ENCODE measurements at places on chromosomes 11 and 22.
A peak's percentile ranks its signal among the peaks of the same experiment; 100 is the strongest.

- DNase-seq = no peak
Measured at GRCh38 chr11:61345170-61345610, 12.2 kb downstream of the TKFC start.

GRCh38 chr11:94563848-94564467, 3.2 kb upstream of the PIWIL4 start:
- DNase-seq = no peak

- no peak for DNase-seq
Measured at GRCh38 chr11:7840578-7840977, 43.8 kb upstream of the OR5P2 start.

GRCh38 chr11:64204464-64204989, 2.0 kb upstream of the FERMT3 start:
- peak; percentile 95 for DNase-seq

DNA sequence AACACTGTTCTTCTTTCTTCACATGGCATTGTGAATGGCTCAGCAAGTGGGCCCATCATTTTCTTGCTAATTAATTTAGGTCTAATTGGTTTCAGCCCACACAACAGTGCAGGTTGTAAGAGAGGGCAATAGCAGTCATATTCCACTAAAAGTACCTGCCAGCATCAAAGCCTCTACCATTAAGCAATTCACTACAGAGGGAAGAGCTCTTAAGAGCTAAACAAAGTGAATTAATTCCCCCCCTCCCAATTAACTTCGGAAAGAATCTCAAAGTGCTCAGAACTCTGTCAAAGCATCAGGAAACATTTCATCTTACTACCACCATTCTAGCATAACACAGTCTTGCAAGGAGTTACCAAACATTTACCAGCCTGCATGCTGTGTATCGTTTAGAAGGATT, 133.9 kb upstream of the UBASH3B start:
- DNase-seq = no peak

DNA sequence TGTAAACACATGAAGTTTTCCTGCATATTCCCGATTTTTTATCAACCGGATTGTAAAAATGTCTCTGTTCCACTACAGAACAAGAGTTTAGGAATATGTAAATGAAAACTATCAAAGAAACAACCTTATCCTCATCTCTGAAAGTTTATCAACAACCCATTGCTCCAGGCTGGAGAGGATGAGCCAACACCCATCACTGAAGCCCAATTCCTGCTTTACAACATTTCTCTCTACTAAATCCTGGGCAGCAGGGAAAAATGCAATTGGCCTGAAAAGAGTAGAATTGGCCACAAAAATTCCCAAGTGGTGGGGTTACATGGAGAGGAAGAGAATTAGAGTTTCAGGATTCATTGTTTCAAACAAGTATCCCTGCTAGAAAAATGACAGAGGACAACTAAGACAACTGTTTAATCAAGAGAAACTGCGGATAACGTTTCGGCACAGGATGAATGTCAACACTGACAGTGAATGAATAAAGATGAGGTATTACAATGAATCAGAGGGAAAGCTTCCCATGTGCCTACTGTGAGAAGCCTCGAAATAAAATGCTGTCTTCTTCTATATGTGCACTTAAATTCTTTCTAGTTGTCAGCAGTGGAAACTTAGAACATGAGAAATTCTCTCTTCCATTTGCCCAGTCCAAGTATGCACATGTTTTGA, 317.3 kb upstream of the ANO3 start:
- no peak for DNase-seq

- peak; percentile 20 for DNase-seq
Measured at GRCh38 chr11:58286249-58286648, 18.2 kb upstream of the OR10W1 start.

DNA sequence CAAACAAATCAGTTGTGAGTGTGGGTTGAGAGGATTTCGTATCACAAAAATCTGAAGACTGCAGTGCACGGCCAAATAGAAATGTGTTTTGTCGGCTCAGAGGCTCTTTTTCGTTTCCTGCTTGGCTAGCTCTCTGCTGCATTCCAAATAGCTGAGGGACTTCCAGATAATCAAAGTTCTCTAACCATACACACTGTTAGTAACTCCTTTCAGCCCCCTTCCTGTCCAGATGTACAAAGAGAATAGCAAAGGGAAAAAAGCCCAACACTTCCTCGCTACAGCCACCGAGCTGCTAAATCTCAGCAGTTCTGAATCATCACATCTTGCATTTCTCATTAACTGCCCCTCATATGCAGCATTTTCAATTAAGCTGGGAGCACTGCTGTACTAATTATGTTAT, 203.1 kb downstream of the TENM4 start:
- DNase-seq = no peak

GRCh38 chr11:20013346-20014066, 146.8 kb downstream of the DBX1 start:
- peak; percentile 40 for DNase-seq
